ENCODE measurements at places on chromosomes 2 and 18. TPM values are rescaled to one million over a fixed set of nuclear protein-coding genes. Genes with fewer than 3 reads are reported as not detected.

- no peak for DNase-seq
- peak overlapping the region; percentile 97 for H3K4me3 ChIP-seq
- peak overlapping the region; percentile 78 for H3K27ac ChIP-seq
- H3K4me1 ChIP-seq: peaks cover 38% of the 10 kb centered on the region
Observed at GRCh38 chr2:162074928-162075688, 1.1 kb upstream of the DPP4 start.

DNA sequence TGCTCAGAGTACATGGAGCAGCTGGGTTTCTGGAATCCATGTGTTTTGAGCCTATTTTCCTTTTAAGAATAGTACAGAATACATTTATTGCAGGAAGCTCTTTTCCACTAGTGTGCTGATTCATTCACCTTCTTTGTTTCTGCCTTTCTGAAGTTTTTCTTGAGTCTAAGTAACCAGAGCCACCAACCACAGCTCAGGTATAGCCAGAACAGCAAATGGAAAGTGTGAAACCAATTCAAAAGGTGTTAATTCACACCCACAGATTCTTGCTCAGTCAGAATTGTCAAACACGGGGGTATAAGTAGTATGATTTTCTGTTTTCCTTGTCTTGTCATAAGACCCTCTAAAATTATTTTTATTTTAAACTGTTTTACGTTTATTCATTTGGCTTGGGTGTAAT is 75.9 kb upstream of the DYNAP start:
- no peaks in the 10 kb centered on the region for H3K36me3 ChIP-seq
- H3K27me3 ChIP-seq: peaks cover 8% of the 10 kb centered on the region
- no peak for DNase-seq
- no peak overlapping the region for H3K27ac ChIP-seq
- no peaks in the 10 kb centered on the region for H3K4me1 ChIP-seq
- no peak overlapping the region for H3K4me3 ChIP-seq

Gene GPR17
- not detected for total RNA-seq

DNA sequence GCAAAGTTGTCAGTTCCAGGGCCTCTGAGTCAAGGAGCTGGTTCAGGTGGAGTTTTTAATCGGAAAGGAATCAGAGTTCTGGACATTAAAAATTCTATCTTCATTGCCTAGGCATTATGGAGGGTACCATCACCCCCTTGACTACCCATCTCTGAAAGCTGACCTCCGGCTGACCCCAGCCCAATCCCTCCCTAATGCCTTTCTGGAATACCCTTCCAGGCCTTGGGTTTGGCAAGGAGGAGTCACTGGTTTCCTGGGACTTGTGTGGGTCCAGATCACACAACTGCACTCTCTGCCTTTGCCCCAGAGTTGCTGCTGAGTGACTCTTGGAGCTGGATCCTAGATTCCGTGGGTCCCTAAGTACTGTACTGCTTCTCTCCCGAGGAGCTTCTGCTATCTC is 1.0 kb upstream of the OSR1 start:
- H3K4me3 ChIP-seq: no peak overlapping the region
- peaks cover 95% of the 10 kb centered on the region for H3K27me3 ChIP-seq
- H3K36me3 ChIP-seq: peaks cover 3% of the 10 kb centered on the region
- no peak for DNase-seq
- H3K27ac ChIP-seq: no peak overlapping the region

DNA sequence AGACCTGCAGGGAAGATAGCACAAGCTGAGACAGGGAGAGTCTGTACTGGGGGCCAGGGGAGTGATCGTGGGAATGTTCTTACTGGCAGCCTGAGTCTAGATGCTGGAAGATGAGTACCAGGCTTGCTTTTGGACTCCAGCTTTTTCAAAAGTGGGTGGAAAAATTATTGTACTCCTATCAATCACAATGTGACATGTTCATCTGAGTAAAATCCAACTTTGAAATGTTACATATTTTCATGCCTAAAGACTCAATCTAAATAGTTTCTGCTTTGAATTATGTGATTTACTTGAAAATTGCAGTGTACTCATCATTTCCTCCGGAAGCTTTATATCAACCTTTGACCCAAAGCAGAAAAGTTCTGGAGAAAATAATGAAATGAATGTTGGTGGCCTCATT is 49.7 kb upstream of the ST3GAL5 start:
- no peak overlapping the region for H3K27ac ChIP-seq
- peaks cover 12% of the 10 kb centered on the region for H3K27me3 ChIP-seq
- H3K36me3 ChIP-seq: peaks cover 7% of the 10 kb centered on the region
- H3K4me1 ChIP-seq: peaks cover 12% of the 10 kb centered on the region

DNA sequence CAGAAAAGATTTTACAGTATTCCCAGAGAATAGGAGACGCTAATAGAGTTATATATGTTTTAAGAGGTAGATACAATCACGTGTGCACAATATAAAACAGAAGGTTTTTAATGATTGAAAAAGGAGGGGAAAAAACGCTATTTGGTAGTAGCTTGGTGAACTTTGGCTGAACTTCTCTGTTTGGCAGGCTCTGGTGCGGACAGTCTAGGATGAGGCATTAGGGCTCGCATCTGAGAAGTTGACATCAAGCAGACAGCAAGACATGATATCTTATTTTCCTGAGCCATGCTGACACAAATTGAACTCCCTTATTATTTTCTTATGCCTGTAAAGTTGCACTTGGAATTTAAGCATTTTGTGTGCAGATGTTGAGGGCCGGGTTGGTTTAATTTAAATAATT is 176.6 kb downstream of the EN1 start:
- H3K27ac ChIP-seq: no peak overlapping the region
- no peaks in the 10 kb centered on the region for H3K4me1 ChIP-seq
- no peaks in the 10 kb centered on the region for H3K27me3 ChIP-seq
- no peak for DNase-seq

GRCh38 chr18:3983351-3983969 is 471.6 kb downstream of the DLGAP1 start:
- H3K4me3 ChIP-seq: no peak overlapping the region
- H3K27me3 ChIP-seq: peaks cover 2% of the 10 kb centered on the region
- peaks cover 8% of the 10 kb centered on the region for H3K36me3 ChIP-seq
- no peak for DNase-seq

Gene MCM6
- total RNA-seq: 110 TPM

DNA sequence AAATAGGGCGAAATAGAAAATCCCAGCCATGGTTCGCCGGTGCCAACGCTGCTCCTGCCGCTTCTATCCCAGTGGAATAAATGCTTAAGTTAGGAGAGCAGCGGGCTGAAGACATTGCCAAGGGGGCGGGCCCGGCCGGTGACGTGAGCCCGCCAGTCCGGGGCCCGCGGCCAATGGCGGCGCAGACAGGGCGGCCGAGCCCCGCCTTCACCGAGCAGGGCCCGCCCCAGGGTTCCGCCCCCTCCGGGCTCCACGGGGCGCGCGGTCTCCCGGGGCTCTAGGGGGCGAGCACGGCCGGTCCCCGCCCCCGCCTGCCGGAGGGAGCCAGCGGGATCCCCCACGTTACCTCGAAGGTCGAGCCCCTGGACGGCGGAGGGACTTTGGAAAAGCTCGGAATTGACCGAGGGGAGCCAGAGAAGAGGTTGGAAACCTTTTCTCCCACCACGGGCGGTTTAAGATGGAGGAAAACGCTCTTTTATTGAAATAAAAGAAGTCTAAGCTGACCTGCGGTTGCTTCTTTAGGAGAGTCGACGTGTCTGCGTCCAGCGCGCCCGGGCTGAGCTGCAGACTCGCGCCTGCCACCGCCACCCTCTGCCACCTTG is at the start of gene EPHA4:
TSS of gene EPHA4 (minus strand) at position 86 of the 602 bp plus-strand sequence. CDS start at position 30, 56 bp downstream.
- peaks cover 53% of the 10 kb centered on the region for H3K27me3 ChIP-seq
- peaks cover 25% of the 10 kb centered on the region for H3K36me3 ChIP-seq
- H3K4me3 ChIP-seq: peak within 1 kb of the TSS; percentile 83
- H3K4me1 ChIP-seq: peaks cover 34% of the 10 kb centered on the region

DNA sequence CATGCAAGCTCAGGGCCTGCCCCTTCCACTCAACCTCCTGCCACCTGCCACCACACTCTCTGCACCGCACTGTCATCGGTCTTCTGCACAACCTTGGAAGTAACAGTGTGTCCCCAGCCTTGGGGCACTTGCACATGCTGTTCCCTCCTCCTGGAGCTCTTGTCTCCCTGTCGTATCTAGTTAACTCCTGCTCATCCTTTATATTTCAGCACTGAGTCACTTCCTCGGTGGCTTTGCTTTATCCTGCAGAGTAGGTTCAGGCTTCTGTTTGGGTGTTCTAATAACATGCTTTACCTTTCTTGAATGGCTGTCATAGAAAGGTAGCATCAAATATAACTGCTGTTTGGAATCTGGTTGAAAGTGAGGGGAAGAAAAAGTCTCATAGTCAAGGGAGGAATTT is 25.3 kb downstream of the PAX8 start:
- H3K4me3 ChIP-seq: no peak overlapping the region
- no peak for DNase-seq
- peaks cover 32% of the 10 kb centered on the region for H3K36me3 ChIP-seq
- no peaks in the 10 kb centered on the region for H3K27me3 ChIP-seq
- H3K4me1 ChIP-seq: peaks cover 83% of the 10 kb centered on the region
- no peak overlapping the region for H3K27ac ChIP-seq

- H3K4me3 ChIP-seq: no peak overlapping the region
- no peaks in the 10 kb centered on the region for H3K36me3 ChIP-seq
Observed at GRCh38 chr2:2826621-2827020, 495.5 kb upstream of the MYT1L start.

- peaks cover 17% of the 10 kb centered on the region for H3K27me3 ChIP-seq
- H3K27ac ChIP-seq: no peak overlapping the region
- H3K4me1 ChIP-seq: no peaks in the 10 kb centered on the region
- no peak for DNase-seq
- no peak overlapping the region for H3K4me3 ChIP-seq
- no peaks in the 10 kb centered on the region for H3K36me3 ChIP-seq
Observed at GRCh38 chr18:76568731-76569130, 73.7 kb upstream of the ZNF516 start.

Gene TGFA
- not detected for total RNA-seq

Gene STPG4
- 0.44 TPM for total RNA-seq

Gene EVX2
- not detected for total RNA-seq

Gene SERPINB12
- total RNA-seq: not detected
